Bladder microvascular endothelial cell (primary cell): ENCODE measurements at places on chromosomes 3 and 15. TPM values are rescaled to one million over a fixed set of nuclear protein-coding genes. Genes with fewer than 3 reads are reported as not detected.

FBXW12 gene
- total RNA-seq, result not detected in 2 replicates

RASGRF1 gene
- 0.63 TPM in 1 of 2 replicates, not detected in the other for total RNA-seq

NOX5 gene
- total RNA-seq, result under 0.01 TPM in 1 of 2 replicates, not detected in the other

GOLIM4 gene
- total RNA-seq, result 24.6 and 40.8 TPM in 2 replicates

STAB1 gene
- 173 and 482 TPM in 2 replicates for total RNA-seq

CSPG5 gene
- total RNA-seq, result 0.16 and 1.4 TPM in 2 replicates

GRIP2 gene
- under 0.01 TPM in 1 of 2 replicates, not detected in the other for total RNA-seq

FRMD5 gene
- total RNA-seq, result 0.49 and 15.6 TPM in 2 replicates

MGA gene
- 19.3 and 67.4 TPM in 2 replicates for total RNA-seq

CAMK2N2 gene
- total RNA-seq, result 0.13 TPM in 1 of 2 replicates, not detected in the other

STRA6 gene
- 0.06 TPM in 1 of 2 replicates, not detected in the other for total RNA-seq

BFSP2 gene
- total RNA-seq, result not detected in 2 replicates

UBE2Q2 gene
- total RNA-seq, result 30.3 and 58.5 TPM in 2 replicates

NR1I2 gene
- under 0.01 TPM in 1 of 2 replicates, not detected in the other for total RNA-seq

COLQ gene
- 0.16 and 1.7 TPM in 2 replicates for total RNA-seq

WDR76 gene
- total RNA-seq, result 11.0 and 13.4 TPM in 2 replicates

KPNA4 gene
- total RNA-seq, result 17.8 and 37.7 TPM in 2 replicates

CHMP2B gene
- total RNA-seq, result 10.8 and 16.0 TPM in 2 replicates

SV2B gene
- total RNA-seq, result 0.65 and 0.69 TPM in 2 replicates

MYZAP gene
- 13.9 and 53.4 TPM in 2 replicates for total RNA-seq

SAMD7 gene
- total RNA-seq, result not detected in 2 replicates

PRTG gene
- 1.8 and 3.9 TPM in 2 replicates for total RNA-seq

C3orf20 gene
- not detected in 2 replicates for total RNA-seq

CEP70 gene
- 7.6 and 14.3 TPM in 2 replicates for total RNA-seq

SCN11A gene
- under 0.01 and 0.06 TPM in 2 replicates for total RNA-seq

CISH gene
- 0.16 and 0.44 TPM in 2 replicates for total RNA-seq

DCP1A gene
- total RNA-seq, result 6.5 and 16.1 TPM in 2 replicates

GCSAM gene
- total RNA-seq, result not detected in 2 replicates

GOLGA6A gene
- not detected in 2 replicates for total RNA-seq

OR5K2 gene
- total RNA-seq, result not detected in 2 replicates

GOLGA8J gene
- 0.13 TPM in 1 of 2 replicates, not detected in the other for total RNA-seq
